Mesothelial cell of epicardium (in vitro differentiated cells): ENCODE measurements at places on chromosomes 13 and 19. TPM values are rescaled to one million over a fixed set of nuclear protein-coding genes. Genes with fewer than 3 reads are reported as not detected.
A peak's percentile ranks its signal among the peaks of the same experiment; 100 is the strongest.

- DNase-seq, result no peak
These were observed 40.8 kb downstream of the RCBTB2 start for GRCh38 chr13:48492096-48492440.

GRCh38 chr19:3056417-3057088 lies 5.7 kb downstream of the TLE5 start:
- DNase-seq, result no peak

DNA sequence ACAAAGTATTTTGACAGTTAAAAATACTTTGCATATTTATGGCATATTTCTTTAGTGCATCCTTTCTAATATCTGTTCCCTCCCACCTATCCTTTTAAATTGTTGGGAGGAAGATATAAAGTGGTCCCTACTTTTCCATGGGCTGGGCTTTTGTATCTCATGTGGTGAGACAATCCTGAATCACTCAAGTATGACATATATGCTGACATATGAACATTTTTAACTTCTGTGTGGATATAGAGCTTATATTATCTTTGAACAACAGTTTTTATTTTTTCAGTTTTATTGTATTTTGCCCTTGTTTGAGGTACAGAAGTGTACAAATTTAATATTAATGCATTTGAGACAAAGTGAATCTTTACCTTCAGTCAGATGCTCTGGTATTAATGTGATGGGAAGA lies 3.4 kb downstream of the ZMYM2 start:
- DNase-seq, result no peak

The CBLC gene
- 8.5 to 10.8 TPM (median 8.8 TPM) in 3 replicates for total RNA-seq

The MBD3L4 gene
- not detected in 3 replicates for total RNA-seq

GRCh38 chr19:38004521-38005223 lies 97.7 kb downstream of the SIPA1L3 start:
- DNase-seq, result peak; percentile 56

- no peak for DNase-seq
These were observed 15.0 kb downstream of the EFNB2 start for GRCh38 chr13:106520251-106521054.
